ENCODE measurements at places on chromosomes 12 and 14. TPM values are rescaled to one million over a fixed set of nuclear protein-coding genes. Genes with fewer than 3 reads are reported as not detected.

Gene CFAP54
- total RNA-seq, result 23.0 TPM

Gene SLC38A4
- total RNA-seq, result 0.60 TPM

Gene ITPK1
- total RNA-seq, result 128 TPM

- no peaks in the 10 kb centered on the region for H3K27me3 ChIP-seq
- DNase-seq, result no peak
- H3K4me3 ChIP-seq, result no peak overlapping the region
- H3K4me1 ChIP-seq, result peaks cover 34% of the 10 kb centered on the region
- no peak overlapping the region for H3K27ac ChIP-seq
Measured at GRCh38 chr12:120830052-120830940, 73.9 kb downstream of the SPPL3 start.

- no peak overlapping the region for H3K4me3 ChIP-seq
- DNase-seq, result no peak
- peaks cover 8% of the 10 kb centered on the region for H3K4me1 ChIP-seq
Measured at GRCh38 chr14:55556929-55557623, 22.9 kb upstream of the KTN1 start.

- H3K4me3 ChIP-seq, result peak overlapping the region; percentile 97
- no peaks in the 10 kb centered on the region for H3K27me3 ChIP-seq
- H3K36me3 ChIP-seq, result no peaks in the 10 kb centered on the region
- H3K27ac ChIP-seq, result peak overlapping the region; percentile 94
- DNase-seq, result peak; percentile 95
Measured at GRCh38 chr14:71320734-71321573, 413.7 kb downstream of the PCNX1 start.

- H3K36me3 ChIP-seq, result no peaks in the 10 kb centered on the region
- DNase-seq, result no peak
- H3K4me3 ChIP-seq, result no peak overlapping the region
- H3K4me1 ChIP-seq, result no peaks in the 10 kb centered on the region
Measured at GRCh38 chr12:62709311-62709710, 225.6 kb downstream of the PPM1H start.

DNA sequence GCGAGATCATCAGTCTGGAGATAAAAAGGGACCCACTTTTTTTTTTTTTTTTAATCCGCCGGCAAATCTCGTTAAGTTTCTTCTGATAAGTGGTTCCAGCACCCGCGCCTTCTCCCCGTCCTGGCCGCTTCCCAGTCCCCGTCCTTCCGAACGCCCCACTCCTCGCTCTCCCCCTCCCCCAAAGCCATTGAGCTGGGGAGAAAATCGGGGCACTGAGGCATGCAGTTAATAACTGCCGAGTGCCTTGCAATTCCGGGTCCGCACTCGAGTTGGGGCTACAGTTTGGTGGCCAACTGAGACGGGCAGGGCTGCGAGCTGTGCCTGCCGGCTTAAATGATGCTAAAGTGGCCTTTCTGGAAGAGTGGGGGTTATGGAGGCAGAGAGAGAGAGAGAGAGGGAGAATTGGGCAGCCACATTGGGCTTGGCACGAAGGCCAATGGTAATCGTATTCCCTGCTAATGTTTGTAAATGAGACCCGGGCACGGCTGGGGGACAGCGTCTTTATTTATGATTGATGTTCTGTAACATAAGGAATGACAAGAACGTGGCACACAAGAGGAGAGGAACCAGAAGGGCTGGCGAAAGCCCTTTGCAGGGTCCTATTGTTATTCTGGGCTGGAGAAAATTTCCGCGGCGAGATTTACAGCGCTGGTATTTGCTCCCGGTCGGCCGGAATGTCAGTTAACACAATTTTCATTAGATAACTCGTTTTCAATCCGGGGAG is 115.4 kb upstream of the MYL2 start:
- no peak overlapping the region for H3K27ac ChIP-seq
- no peaks in the 10 kb centered on the region for H3K36me3 ChIP-seq
- peaks cover 30% of the 10 kb centered on the region for H3K4me1 ChIP-seq
- no peak overlapping the region for H3K4me3 ChIP-seq

DNA sequence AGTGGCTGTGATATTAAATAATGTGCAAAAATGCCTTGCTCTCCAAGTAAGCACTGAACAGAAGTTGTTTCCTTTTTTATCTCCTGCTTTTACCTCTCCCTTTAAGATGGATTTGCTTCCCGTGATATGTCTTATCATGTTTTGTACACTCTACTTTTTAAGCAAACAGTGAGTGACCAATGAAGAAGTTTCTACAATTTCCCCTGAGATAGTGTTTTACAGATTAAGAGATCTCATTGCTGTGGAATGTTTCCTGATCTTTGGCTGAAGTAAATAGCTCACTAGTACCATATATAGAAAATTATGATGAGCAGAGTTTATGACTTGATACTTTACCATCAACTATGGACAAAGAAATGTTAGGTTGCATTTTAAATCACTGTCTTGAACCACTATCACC is 184.8 kb upstream of the PDE3A start:
- H3K4me3 ChIP-seq, result no peak overlapping the region
- no peak for DNase-seq
- no peak overlapping the region for H3K27ac ChIP-seq

DNA sequence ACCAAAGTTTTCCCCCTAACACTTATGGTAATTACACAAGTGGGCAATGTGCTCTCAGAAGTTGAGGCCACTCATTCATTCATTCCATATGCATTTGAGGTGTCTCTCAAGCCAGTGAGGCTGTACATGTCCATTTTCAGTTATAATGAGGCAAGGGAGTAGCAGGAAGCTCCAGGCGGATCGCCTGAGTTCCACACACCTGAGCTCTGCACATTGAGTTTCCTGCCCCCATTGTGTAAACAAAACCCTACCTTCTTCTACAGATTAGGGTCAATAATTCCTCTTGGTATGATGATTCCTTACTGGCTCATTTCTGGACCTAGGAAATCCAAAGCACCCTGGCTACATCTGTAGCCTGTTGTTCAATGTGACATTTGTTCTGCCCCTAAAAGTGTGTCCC is 555.3 kb downstream of the MED13L start:
- no peaks in the 10 kb centered on the region for H3K36me3 ChIP-seq
- no peaks in the 10 kb centered on the region for H3K4me1 ChIP-seq
- no peaks in the 10 kb centered on the region for H3K27me3 ChIP-seq

GRCh38 chr12:62995097-62995496 is 60.1 kb upstream of the PPM1H start:
- no peaks in the 10 kb centered on the region for H3K4me1 ChIP-seq
- H3K4me3 ChIP-seq, result no peak overlapping the region
- no peak overlapping the region for H3K27ac ChIP-seq
- H3K36me3 ChIP-seq, result no peaks in the 10 kb centered on the region

DNA sequence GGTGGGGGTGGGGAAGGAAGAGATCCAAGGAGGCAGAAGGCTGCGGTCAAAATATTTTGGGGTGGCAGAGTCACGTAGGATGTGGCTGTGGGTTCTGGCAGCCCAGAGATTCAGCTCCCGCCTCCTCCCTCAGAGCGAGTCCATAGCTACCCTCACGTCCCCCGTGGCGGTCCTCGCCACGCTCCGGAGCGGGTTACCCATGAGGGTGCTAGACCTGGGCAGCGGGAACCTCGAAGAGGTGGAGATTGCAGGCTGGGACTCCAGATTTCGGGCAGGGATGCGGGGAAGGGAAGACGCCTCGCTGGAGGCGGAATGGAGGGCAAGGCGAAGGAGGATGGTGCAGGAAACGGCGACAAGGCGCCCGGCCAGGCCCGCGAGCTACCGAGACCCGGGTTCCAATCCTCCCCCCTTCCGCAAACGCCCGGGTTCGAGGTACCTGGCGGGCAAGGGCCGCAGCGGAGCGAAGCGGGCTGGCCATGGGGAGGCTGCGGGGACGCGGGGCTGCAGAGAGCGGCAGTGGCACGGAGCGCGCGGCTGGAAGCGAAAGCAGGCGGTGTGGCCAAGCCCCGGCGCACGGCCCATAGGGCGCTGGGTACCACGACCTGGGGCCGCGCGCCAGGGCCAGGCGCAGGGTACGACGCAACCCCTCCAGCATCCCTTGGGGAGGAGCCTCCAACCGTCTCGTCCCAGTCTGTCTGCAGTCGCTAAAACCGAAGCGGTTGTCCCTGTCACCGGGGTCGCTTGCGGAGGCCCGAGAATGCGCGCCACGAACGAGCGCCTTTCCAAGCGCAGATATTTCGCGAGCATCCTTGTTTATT is 46.2 kb downstream of the BCAT1 start:
- DNase-seq, result no peak
- peaks cover 28% of the 10 kb centered on the region for H3K4me1 ChIP-seq
- H3K36me3 ChIP-seq, result no peaks in the 10 kb centered on the region
- H3K27ac ChIP-seq, result peak overlapping the region; percentile 77
- H3K4me3 ChIP-seq, result peak overlapping the region; percentile 53
